Skeletal muscle cell (primary cell): ENCODE measurements at places on chromosomes 6 and 20.

- DNase-seq: no peak
These were observed 246.1 kb upstream of the AFDN start for GRCh38 chr6:167580619-167580911.

DNA sequence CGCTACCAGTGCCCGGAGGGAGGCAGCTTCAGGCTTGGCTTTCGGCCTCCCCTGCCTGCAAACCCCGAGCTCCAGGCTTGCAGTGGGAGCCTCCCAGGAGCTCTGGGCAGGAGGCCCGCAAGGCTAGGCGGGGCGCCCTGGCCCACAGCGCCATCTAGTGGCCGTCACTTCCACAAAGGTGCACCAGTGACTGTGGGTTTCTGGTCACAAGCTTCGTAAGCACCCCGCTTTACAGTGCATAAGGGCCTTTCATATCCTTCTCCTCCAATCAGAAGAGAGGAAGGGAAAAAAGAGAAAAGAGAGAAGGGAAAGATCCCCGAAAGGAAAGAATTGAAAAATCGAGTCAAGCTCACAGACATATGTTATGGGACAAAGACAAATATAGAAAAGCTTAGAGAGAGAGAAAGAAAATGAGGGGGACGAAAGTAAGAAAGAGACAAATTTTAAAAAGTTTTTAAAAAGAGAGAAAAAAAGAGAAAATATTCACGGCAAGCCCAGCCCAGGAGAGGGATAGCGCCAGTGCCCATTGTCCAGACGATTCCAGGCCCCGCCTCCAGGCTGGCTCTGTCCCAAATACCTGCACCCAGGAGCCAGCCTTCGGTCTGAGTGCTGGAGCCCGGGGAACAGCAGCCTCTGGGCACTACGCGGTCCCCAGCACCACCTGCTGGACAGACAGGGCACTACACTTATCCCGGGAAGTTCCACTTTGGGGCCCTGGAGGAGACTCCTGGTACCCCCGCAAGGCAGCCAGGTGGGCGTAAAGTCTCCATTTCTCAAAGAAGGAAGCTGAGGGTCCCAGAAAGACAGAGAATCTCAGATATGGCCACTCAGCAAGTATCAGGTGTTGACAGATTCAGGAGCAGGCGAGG lies 207.1 kb downstream of the PREX1 start:
- DNase-seq: no peak

GRCh38 chr6:154314084-154314483 lies 42.5 kb downstream of the IPCEF1 start:
- no peak for DNase-seq

- no peak for DNase-seq
These were observed 223.9 kb downstream of the PHF3 start for GRCh38 chr6:63859528-63859927.

DNA sequence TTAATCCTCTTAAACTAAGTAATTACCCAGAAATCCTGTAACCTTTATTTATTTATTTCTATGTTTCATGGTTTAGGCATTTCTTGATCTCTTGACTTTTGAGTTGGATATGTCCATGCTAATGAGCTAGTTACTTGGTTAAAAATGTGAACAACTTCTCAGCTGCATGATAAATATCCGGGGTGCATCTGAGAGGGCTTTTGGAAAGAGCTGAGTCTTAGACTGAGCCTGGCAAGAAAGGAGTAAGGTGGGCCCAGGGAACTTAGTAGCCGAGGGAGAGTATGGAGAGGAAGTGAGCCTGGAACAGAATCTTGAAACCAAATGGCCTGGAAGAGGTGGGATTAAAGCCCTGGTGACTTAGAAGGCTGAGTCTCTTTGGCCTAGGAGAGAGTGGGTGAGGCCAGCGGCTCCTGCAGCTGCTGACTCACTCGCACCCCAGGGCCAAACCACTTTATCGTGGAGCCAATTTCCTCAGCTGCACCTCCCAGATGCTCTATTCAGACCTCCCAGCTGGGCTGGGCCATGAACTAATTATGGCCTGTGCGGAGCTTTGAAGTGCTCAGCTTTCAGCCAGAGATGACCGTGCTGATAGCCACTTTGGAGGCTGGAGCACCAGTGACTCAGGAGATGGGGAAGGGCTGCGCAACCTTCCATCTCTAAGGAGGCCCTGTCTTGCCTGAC lies 19.1 kb downstream of the TGM3 start:
- DNase-seq: peak; percentile 74

GRCh38 chr6:20850686-20851416 lies 316.6 kb downstream of the CDKAL1 start:
- no peak for DNase-seq

DNA sequence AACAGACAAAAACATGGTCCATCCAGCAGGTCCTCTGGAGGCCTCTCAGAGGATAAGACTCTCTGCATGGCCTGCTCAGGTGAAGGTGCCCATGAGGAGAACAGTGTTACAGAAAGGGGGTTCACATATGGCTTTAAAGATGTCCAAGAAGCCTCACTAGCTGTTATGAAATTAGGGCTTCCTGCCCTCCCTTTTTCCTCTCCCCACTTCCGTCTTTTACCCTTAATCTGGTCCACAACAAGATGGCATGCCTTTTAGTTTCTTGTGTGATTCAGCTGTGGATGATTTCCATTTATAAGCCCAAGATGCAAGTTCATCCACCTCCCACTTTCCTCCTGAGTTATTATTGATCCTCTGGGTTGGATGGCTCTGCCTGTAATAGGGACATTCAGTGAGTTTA lies 14.0 kb downstream of the GCNT2 start:
- DNase-seq: no peak

DNA sequence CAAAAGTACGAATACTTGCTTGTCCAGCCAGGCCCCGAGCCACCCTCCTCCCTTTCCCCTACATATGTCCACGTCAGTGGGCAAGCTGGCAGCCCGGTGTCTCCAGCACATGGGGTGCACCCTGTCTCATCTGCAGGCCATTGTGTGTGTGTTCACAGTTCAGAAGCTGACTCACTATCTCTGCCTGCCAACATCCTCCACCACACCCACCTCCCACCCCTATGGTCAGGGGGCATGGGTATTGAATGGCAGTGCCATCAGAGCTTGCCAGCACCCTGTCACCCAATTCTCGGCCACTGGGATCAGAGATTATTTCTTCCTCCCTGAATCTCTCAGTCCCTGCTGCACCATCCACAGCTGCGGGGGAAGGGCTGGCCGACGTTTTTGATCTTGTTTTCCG lies 195.7 kb downstream of the FARS2 start:
- no peak for DNase-seq

GRCh38 chr6:118940770-118941169 lies 5.8 kb upstream of the MCM9 start:
- DNase-seq: no peak

GRCh38 chr6:167493976-167494697 lies 169.3 kb downstream of the TTLL2 start:
- DNase-seq: no peak

GRCh38 chr6:36721369-36722140 lies 23.9 kb downstream of the RAB44 start:
- DNase-seq: no peak

GRCh38 chr6:54717849-54718455 lies 128.6 kb upstream of the FAM83B start:
- no peak for DNase-seq

- no peak for DNase-seq
These were observed 13.9 kb downstream of the PI16 start for GRCh38 chr6:36968266-36968977.

DNA sequence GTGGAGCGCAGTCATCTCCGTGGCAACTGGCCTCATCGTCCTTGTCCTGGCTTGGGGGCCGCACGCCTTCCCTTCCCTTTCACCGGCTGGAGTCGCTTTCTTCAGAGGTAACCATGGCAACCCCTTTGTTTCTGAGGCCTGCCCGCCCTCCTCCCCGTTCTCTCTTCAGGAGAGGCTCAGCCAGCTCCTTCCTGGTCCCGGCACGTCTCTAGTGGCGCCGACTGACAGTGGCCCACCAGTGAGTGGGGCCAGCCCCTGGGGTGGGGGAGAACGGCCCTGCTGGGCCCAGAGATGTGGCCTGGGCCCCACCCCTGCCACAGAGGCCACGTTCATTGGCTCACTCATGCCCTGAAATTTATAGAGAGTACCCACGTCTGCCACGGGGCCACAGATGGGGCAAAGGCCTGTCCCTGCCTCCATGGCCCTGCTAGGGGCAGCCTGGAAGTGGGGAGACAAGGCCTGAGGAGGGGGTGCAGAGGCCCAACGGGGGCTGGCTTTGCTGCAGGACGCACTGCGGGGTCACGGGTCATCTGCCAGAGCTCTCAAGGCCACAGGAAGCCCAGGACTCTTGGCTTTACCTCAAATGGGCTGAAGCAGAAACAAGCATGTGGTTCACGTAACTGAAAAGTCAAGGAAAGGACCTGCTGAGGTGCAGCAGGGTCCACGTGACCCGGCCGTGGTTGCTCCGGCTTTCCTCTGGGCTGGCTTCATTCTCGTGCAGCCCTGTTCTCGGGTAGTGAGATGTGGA lies 1.4 kb upstream of the OSBPL2 start:
- DNase-seq: no peak

DNA sequence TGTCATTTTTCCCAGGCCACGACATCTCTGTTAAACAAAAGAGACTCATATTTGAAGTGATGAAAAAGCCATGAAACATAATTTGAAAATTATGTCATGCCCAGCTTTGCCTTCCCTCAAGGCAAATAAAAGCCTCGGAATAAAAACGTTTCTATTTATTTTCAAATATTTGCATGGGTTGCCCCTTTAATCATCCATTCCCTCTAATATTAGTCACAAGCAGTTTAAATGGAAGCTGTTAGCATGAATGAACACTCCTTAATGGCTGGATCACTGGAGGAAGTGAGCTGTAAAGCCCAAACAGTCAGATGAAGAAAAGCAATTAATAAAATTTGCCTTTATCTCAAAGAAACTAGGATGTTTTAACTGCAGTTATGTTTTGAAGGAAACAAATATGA lies 69.3 kb upstream of the STMND1 start:
- DNase-seq: no peak

- no peak for DNase-seq
These were observed 8.4 kb downstream of the OR12D2 start for GRCh38 chr6:29403801-29404200.
